Fibroblast of skin of back (primary cell): ENCODE measurements at places on chromosomes 1 and 21.

GRCh38 chr1:73887412-73887811 is 310.6 kb downstream of the LRRIQ3 start:
- DNase-seq = no peak

- peak; percentile 84 for DNase-seq
Observed at GRCh38 chr1:214707306-214708087, 104.5 kb downstream of the CENPF start.

- DNase-seq = no peak
Observed at GRCh38 chr21:45463871-45464270, 58.9 kb downstream of the COL18A1 start.

- DNase-seq = no peak
Observed at GRCh38 chr1:15858672-15859372, 11.3 kb downstream of the SPEN start.

DNA sequence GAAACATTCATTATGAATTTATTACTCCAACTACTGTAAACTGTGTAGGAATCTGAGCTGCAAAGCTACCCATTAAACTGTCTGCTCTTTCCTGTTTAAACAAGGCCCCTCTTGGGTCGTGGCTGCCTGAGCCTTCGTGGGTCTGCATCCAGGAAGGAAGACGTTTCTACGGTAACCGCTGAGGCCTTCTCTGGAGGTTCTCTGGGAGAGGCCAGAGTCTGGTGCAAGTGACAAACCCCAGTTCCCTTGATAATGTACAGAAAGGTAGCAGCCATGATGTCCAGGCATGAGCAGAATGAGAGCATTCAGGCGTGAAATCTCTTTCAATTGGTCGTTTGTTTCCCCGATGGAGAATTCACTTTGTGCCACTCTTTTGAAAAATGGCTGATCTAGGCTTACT is 350.2 kb downstream of the PLPP3 start:
- no peak for DNase-seq

DNA sequence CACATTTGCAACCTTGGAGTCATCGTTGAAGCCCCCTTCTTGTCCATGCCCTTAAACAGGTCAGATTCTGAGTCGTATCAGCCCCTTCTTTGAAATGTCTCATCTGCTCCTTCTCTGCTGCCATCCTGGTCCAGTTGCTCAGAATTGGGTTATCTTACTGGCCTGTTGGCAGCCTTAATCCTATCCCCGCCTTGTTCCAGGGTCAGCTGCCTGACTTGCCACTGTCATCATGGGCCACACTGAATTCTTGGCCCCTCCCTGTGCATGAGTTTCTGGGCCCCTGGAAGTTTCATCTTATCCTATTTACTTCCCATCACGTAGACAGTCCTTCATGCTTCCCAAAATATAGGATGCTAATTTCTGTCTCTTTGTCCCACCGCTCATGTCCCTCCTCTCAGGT is 23.7 kb downstream of the IRF2BP2 start:
- DNase-seq = no peak

- no peak for DNase-seq
Observed at GRCh38 chr1:90346757-90347156, 351.8 kb downstream of the ZNF326 start.

GRCh38 chr1:5709976-5710375 is 282.2 kb downstream of the NPHP4 start:
- no peak for DNase-seq

GRCh38 chr1:209603877-209604276 is 20.4 kb downstream of the CAMK1G start:
- no peak for DNase-seq

- DNase-seq = peak; percentile 72
Observed at GRCh38 chr1:161727256-161727924, 6.0 kb downstream of the FCRLB start.

DNA sequence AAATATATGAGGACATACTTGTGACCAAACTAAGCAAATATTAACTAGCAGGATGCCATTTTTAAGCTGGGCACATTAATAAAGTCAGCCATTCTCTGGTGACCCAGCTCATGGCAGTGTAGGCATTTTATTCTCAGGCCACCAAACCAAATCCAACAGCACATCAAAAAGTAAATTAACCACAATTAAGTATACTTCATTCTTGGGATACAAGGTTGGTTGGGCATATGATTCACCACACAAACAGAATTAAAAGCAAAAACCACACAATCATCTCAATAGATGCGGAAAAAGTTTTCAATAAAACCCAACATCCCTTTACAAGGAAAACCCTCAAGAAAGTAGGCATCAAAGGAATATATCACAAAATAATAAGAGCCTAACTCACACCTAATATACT is 101.3 kb downstream of the FAF1 start:
- no peak for DNase-seq

- DNase-seq = peak; percentile 81
Observed at GRCh38 chr21:41141031-41141457, 26.9 kb upstream of the BACE2 start.

GRCh38 chr1:51570063-51570710 is 46.7 kb upstream of the OSBPL9 start:
- DNase-seq = no peak

DNA sequence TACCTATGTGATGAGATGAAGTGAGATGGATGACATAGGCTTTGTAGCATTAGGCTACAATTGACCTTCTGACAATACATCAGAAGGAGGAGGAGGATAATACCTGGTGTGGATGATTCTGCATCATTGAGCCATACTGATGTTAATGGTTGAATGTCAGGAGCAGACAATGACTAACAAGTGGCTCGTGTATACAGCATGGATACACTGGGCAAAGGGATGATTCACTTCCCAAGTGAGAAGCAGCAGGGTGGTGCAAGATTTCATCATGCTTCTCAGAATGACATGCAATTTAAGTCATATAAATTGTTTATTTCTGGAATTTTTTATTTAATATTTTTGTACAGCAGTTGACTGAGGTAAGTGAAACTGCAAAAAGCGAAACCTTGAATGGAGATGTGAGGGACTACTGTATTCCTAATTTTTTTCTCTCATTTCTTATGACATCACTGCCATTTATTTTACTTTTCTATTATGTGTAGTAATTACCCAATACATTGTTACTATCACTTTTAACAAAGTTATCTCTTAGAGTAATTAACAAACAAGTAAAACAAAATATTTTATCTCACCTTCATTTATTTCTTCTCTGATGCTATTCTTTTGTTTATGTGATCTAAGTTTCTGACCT is 34.4 kb upstream of the COP1 start:
- peak; percentile 89 for DNase-seq

DNA sequence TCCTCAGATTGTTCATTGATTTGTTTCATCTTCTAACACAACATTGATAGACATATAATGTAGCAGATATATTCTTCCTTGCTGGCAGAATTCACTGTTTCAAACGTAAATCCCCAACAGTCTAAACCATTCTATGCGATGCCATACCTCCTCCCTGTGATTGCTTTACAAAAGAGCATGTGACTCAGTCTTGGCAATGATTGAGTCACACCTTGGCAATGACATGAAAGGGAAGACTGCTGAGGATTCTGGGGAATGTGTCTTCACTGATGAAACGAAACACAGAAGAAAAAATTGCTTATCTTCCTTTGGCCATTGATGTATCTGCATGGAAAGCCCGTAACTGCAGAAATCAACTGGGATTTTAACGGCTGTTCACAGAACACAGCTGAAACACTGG is 409.6 kb upstream of the ZRANB2 start:
- peak; percentile 26 for DNase-seq

DNA sequence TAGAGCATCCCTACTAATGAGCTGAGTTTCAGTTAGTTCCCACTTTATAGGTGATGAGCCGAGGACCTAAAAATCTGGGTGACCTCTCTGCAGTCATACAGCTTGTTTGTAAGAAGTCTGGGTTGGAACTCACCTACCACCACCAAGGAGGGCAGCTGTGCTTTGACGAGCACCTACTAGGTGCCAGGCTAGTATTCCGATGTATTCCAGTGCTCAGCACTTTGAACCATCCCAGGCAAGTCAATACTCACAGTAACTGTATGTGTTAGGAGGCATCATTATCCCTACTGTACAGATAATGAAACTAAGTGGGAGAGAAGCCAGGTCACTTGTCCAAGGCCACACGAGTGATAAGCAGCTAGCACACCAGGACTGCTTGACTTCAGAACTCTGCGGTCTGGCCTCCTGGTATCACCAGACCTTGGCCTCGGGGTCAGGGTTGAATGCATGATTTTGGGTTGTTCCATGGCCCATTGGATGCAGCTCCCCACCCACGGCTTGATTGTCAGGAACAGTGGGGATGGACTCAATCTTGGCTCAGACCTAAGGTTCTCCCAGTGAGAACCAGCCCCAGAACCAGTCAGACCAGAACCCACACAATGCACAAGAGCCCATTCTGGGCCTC is 20.7 kb downstream of the ECE1 start:
- DNase-seq = no peak

GRCh38 chr21:35095859-35096291 is 46.8 kb upstream of the RUNX1 start:
- DNase-seq = no peak

- no peak for DNase-seq
Observed at GRCh38 chr1:91765293-91765692, 120.7 kb downstream of the TGFBR3 start.

GRCh38 chr1:152071123-152071522 is 17.7 kb downstream of the TCHHL1 start:
- DNase-seq = no peak

DNA sequence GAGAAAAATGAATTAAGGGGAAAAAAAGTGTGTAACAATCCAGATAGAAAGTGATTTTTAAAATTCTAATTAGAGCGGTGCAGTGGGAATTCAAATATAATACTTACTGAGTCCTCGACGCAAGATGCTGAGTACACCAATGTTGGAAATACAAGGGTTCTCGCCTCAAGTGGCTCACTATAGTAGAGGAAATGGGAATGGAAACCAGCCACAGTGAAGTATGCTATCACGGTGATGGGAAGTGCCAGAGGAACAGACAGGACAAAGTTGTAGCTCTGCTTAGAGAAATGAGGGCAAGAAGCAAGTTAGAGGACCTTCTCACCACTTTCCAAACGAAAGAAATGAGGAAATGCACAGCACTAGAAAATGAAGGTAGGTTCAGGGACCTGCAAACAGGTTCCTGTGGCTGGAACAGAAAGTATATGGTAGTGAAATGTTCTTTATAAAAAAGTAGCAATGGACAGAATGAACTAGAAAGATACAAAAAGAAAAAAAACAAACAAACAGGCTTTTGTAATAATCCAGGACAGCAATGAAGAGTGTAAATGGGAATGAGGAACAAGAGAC is 13.5 kb downstream of the EGLN1 start:
- no peak for DNase-seq

DNA sequence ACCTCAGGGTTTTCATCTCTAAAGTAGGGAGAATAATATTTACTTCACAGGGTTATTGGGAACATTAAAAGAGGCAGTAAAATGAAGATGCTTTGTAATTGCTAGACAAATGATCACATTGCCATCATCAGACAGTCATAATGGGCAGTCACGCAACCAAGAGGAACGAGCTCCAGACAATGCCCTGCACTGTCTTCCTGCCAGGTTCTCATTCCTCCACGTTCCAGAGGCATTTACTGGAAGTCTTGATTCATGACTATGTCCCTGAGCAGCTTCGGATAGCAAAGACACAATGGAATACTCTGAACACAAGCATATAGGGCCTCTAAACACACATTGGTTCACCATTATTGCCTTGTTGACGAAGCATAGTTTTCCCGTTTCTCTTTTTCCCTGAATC is 389.7 kb downstream of the NTNG1 start:
- no peak for DNase-seq

- DNase-seq = no peak
Observed at GRCh38 chr1:2049225-2049717, 940 bp upstream of the PRKCZ start.

DNA sequence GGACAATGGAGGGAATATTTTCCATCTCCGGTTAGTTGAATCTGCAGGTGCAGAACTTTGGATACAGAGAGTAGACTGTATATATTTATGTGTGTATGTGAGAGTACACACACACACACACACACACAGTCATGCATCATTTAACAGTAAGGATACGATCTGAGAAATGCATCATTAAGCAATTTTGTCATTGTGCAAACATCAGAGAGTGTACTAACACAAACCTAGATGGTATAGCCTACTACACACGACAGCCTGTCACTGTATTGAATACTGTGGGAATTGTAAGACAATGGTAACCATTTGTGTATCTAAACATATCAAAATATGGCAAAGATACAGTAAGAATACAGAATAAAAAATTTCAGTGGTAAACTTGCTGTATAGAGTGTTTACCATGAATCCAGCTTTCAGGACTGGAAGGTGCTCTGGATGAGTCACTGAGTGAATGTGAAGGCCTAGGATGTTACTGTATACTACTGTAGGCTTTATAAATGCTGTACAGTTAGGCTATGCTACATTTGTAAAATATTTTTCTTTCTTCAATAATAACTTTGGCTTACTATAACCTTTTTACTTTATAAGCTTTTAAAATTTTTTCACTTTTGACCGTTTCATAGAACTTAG is 138.5 kb downstream of the ZZZ3 start:
- DNase-seq = peak; percentile 46

DNA sequence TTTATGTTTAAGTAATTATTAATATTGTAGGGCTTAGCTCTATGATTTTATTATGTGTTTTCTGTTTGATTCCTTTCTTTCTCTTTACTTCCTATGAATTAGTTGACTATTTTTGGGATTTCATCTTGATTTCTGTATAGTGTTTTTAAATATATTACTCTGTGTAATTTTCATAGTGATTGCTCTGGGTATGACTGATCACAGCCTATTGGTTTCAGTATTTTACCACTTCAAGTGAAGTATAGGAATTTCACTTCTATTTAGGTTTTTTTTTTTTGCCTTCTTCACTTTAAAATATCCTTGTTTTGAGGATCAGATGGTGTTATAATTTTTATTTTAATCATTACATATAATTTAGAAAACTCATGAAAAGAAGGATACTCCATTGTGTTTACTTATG is 94.8 kb downstream of the CRB1 start:
- no peak for DNase-seq

DNA sequence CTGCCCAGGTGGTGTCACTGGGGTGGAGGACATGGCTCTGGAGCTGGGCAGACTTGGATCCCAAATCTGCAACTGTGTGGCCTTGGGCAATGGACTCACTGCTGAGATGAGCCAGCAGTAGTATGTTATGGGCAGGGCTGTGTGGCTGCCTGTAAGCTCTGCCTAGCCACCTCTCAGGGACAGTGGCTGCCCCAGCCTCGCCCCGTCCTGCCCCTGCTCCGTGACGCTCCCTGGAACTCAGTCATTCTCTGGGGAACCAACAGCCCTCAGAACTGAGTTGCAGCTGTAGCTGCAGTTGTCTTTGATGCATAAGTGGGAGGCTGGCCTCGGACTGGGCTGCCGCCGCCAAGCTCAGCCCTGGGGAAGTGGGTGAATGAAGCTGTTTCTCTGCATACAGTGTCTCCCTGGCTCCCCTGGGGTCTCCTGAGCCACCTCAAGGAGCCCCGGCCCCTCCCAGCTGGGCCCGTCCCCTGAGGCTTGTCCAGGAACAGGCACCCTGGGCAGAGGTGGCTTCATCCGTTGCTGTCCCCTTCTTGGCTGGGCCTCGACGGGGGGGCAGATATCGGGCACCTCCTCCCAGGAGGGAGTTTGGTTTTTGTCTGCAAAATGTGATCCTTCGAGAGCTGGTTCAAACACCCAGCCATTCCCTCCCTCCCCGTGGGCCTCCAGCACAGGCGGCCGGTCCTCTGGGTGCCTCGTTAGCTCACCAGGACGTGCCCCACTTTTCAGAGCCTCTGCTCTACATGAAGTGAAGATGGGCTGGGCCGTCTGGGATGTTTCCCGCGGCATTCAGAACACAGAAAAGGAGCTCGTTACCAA is 26.2 kb upstream of the PLCH2 start:
- DNase-seq = peak; percentile 79
